ENCODE measurements at places on chromosomes 4 and X. TPM values are rescaled to one million over a fixed set of nuclear protein-coding genes. Genes with fewer than 3 reads are reported as not detected.

The CCDC158 gene
- total RNA-seq = 4.0 TPM

The CSAG1 gene
- total RNA-seq = not detected

The CACNA1F gene
- total RNA-seq = not detected

The LEF1 gene
- 6.4 TPM for total RNA-seq

The NAP1L2 gene
- total RNA-seq = not detected

The ETDB gene
- total RNA-seq = not detected

The NLRP2B gene
- not detected for total RNA-seq

The PAGE4 gene
- not detected for total RNA-seq

The GATA1 gene
- total RNA-seq = not detected

The CLGN gene
- 3.7 TPM for total RNA-seq

The ATP8A1 gene
- total RNA-seq = 10.7 TPM

The VCX2 gene
- total RNA-seq = not detected

The H2AZ1 gene
- 28.5 TPM for total RNA-seq

The HUWE1 gene
- total RNA-seq = 75.8 TPM

The CXorf49 gene
- not detected for total RNA-seq

The PDCL2 gene
- not detected for total RNA-seq

The DCLK2 gene
- 0.70 TPM for total RNA-seq

The HAUS3 gene
- 7.1 TPM for total RNA-seq

The INTU gene
- total RNA-seq = 1.7 TPM

The PROM1 gene
- 3.8 TPM for total RNA-seq

The ADH1A gene
- 493 TPM for total RNA-seq

The FOXR2 gene
- total RNA-seq = not detected

Data from liver (tissue), 10 donors.